MV-4-11 (cell line): ENCODE measurements at places on chromosomes 1 and 21.

- no peak for DNase-seq
Observed at GRCh38 chr1:20442920-20443625, 42.9 kb downstream of the CAMK2N1 start.

DNA sequence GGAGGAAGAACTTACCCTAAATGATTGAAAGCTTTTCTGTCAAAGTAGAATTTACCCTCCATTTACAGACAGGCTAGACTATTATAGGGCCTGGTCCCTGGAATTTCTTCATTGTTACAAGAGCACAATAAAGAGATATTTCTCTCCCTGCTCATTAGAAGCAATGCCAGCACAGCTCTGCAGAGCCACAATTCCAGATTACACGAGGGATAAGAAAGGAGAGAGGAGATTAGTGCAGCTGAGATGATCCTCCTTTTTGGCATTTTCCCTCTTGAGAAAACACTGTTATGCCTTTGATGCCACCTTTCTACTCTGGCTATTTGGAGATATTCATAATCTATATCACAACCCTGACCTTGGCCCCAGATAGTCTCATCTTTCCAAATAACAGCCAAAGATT is 1119.5 kb upstream of the TMPRSS15 start:
- no peak for DNase-seq

DNA sequence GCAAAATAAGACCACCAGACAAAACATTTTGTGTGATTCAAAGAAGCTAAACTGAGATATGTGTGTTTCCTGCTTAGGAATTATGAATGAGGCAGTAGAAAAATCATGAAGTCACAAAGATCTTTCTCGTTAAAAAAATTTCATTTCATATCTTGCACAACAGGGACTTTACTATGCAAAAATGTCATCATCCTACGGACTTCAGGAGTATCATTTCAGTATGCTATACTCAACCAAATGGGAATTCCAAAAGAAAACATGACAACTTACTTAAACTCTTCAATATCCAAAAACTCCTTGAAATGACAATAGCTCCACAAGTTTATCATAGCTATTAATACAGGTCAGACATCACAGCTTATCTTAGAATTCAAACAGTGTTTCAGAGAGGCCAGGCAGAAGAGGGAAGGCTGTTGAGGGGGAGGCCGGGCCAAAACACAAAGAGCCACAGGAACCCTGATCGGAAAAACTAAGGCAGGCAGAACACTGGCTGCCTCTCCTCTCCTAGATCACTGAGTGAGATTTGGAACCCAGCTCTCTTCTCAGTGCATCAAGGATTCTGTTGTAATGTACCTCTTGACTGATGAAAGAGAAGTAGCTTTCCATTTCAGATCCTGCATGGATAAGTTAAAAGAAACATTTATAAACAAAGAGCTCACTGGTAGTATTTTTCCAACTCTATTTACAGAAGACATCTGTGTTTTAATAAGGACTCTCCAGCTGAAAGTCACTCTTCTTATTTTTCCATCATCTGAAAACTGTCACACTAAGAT is 66.9 kb downstream of the TESK2 start:
- DNase-seq: no peak

DNA sequence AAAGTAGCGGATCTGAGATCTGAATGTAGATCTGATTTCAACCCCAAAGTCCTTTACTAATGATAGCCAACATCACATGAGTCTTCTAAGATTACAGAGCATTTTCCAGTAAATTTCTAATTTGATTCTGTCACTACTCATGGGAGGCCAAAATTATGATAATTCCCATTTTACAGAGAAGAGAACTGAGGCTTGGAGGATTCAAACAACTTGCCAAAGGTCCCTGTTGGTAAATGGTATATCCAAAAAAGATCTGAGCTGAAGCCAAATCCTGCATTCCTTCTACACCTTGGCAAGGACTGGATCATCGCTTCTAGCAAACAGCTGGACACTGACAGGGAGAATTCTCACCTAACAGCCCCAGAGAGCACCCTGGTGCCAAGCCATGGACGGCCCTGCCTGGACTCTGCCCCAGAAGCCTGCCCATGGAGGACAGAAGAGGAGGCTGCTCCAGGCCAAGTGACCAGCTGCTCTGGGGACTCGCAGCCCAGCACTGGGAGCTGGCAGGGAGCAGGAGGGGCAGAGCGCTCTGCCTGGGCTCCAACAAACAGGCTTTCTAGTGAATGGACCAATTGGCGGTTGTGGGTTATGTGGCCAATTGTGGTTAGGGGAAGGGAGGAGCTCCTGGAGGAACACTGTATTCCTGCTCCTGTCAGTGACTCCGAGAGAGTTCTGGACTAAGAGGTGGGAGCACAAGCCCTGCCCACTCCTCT is 6.4 kb upstream of the CSF1 start:
- peak; percentile 20 for DNase-seq

DNA sequence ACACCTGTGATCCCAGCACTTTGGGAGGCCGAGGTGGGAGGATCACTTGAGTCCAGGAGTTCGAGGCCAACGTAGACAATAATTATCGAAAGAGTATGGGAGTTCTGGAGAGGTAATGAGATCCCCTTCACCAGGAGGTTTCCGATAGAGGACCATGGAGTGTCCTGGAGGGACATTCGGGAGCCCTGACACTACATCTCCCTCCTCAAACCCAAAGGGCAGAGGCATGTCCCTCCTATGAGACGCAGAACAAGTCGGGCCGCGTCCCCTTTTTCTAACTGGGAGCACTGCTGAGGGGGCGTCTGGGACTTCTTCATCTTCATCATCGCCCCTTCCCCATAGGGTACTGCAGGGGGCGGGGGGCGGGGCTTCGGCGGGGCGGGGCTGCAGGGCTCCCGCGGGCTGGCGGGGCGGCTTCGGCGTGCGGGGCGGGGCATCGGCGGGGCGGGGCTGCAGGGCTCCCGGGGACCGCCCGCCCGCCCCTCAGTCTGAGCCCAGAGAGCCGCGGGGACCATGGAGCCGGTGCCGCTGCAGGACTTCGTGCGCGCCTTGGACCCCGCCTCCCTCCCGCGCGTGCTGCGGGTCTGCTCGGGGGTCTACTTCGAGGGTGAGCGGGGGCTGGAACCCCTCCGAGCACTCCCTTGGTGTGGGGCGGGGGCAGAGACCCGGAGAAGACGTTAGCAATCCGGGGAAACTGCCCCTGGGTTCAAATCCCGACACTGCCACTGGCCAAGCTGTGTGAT is at the start of gene THEMIS2:
Gene THEMIS2, plus strand, starts transcription at position 486 of the 743 bp plus-strand sequence. Its CDS starts 28 bp downstream, at position 514.
- no peak for DNase-seq

GRCh38 chr1:46026531-46026930 is 105.9 kb downstream of the PIK3R3 start:
- no peak for DNase-seq

- no peak for DNase-seq
Observed at GRCh38 chr1:240582953-240583352, 29.0 kb downstream of the GREM2 start.

GRCh38 chr1:27357281-27358037 is 9.3 kb downstream of the MAP3K6 start:
- DNase-seq: peak; percentile 33

- DNase-seq: no peak
Observed at GRCh38 chr1:230869500-230869899, 1.2 kb upstream of the C1orf198 start.

- no peak for DNase-seq
Observed at GRCh38 chr1:39761016-39761415, 10.1 kb downstream of the OXCT2 start.

DNA sequence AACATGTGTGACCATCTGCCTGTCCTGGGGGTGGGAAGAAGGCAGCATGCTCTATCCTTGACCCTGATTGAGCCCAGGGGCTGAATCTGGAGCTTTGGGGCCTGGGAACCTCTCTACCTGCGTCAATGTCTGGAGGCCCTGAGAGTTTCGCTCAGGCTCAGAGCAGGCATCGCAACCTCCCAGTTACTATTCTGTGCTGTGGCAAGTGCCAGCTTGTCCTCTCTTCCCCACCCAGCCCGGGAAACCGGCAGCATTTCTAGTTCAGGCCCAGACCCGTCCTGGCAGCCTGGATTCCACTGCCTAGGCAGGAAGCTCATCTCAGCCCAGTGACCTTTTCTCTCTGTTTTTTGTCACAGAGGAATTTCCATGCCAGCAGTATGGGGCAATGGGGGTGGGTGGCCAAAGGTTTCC is 10.0 kb upstream of the IRF6 start:
- DNase-seq: no peak

- DNase-seq: peak; percentile 29
Observed at GRCh38 chr1:226424221-226425003, 16.5 kb upstream of the PARP1 start.

DNA sequence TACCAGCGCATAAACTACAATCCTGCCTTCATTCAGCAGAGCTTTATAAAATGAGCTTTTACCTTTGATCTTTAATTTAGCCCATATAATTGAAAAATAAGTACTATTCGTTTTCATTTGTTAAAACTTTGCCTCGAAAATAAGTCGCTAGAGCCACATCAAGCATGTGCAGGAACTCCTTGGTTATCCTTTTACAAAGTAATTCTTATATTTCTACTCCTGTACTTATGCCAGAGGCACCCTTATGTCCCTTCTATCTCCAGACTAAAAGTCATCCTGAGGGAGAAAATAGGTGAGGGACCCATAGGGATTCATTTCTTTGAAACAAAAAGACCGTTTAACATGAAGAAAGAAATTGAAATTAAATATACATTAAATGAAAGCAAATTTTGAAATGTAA is 278.2 kb upstream of the C1orf105 start:
- no peak for DNase-seq

GRCh38 chr21:43278359-43278758 is 109.6 kb downstream of the CRYAA start:
- no peak for DNase-seq

- no peak for DNase-seq
Observed at GRCh38 chr21:15772654-15773053, 42.9 kb downstream of the USP25 start.

GRCh38 chr1:161082996-161083747 is 6.2 kb downstream of the NECTIN4 start:
- DNase-seq: peak; percentile 95

- DNase-seq: no peak
Observed at GRCh38 chr1:209854196-209854595, 26.4 kb downstream of the UTP25 start.

DNA sequence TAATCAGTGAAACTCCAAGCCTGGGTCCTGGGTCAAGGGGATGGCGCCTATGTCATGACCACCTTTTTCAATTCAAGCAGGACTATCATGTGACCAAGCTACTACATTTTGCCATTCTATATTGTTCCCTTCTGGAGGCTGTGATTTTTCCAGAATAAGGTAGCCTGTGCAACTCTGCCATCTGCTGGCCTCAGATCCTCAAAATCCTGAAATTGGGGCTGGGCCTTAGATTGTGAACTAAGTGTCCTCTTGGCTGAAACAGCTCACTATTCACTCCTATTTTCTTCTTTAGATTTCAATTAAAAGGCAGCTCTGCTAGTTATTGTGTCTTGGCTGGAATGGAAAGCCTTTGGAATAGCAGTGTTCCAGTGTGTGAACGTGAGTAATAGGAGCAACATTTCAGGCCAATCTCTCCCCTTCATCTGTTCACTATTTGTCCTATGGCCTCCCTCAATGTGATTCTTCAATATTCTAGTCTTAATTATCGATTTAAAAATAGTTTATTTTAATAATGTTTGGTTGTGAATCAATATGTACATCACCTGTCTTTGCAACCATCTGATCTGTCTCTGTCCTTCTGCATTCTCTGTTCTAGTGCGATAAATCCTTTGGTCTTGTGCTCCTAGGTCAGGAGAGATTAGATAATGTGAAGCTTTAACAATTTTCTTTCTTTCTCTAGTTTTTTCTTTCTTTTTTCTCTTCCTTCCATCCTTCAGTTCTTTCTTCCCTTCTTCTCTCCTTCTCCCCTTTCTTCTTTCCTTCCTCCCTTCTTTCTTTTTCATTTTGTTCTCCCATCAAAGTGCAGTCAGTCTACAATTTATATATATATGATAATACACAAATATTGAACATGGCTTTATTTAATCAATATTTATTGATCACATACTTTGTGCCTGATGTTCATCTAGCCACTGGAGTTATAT is 69.8 kb downstream of the CR1 start:
- no peak for DNase-seq

DNA sequence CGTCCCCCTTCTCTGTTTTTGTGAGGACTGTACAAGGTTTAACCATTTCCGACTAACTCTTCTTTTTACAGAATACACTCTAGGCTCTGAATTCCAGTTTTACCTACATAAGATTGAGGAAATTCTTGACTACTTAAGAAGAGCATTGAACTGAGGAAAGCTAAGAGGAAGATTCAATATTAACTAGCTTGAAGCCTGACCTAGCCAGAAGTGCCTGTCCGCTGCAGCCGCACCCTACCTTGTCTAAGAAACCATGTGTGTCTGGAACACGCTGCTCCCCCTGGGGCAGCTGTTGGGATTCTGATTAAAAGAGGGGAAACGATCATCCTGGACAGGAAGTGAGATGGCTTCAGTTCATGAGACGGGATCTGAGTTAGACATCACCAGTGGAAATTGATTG is 28.9 kb downstream of the CA6 start:
- DNase-seq: no peak

DNA sequence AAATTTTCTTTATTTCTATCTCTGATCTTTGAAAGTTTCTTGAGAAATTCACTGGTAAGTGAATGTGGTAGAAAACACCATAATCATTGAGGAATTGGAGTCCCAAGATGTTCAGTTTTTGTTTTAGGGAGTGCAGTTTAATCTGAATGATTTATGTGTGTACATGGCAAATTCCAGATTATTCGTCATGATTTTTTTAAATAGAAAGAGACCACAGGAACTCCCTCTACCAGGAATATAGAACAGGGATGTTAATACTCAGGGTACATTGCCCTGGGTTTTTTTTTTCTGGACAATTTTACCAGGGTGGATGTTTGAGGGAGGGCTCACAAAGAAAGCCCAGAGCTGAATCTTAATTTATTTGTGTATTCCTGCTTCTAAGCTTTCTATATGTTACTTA is 109.0 kb downstream of the VPS13D start:
- no peak for DNase-seq

DNA sequence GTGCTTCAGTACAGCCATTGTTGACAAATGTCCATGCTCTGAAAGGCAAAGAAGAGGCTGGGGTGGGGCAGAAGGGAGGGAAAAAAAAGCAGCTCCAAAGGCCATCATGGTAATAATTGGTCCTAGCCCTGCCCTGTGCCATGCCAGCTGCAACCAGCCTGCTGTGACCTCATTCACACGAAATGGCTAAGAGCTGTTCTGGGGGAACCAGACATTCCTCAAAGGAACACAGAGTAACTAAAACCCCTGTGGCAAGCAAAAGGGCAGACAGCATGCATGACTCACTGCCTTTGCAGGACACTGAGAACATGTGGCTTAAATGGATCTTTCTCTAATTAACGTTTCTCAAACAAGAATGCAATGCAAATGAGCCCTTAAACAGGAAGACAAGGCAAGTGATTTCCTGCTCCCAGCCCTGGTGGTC is 42.3 kb downstream of the STYXL2 start:
- no peak for DNase-seq
